ENCODE measurements at places on chromosomes 4 and X.

DNA sequence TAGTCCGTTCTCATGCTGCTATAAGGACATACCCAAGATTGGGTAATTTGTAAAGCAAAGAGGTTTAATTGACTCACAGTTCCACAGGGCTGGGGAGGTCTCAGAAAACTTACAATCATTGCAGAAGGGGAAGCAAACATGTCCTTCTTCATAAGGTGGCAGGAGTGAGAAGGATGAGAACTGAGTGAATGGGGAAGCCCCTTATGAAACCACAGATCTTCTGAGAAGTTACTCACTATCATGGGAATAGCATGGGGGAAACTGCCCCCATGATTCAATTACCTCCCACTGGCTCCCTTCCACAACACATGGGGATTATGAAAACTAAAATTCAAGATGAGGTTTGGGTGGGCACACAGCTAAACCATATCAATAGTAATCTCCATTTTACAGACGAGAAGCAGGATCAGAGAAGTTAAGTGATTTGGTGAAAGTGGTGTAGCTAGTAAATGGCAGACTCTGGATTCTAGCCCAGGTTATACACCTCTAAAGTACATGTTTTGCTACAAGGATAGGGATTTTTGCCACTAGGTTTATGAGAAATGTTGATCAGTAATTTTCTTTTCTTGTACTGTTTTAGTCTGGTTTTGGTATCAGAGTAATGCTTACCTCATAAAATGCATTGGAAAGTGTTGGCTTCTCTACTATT is 47.3 kb upstream of the C1GALT1C1 start:
- no peaks in the 10 kb centered on the region for H3K27me3 ChIP-seq
- no peak overlapping the region for H3K4me3 ChIP-seq
- no peaks in the 10 kb centered on the region for H3K36me3 ChIP-seq
- H3K4me1 ChIP-seq: no peaks in the 10 kb centered on the region

DNA sequence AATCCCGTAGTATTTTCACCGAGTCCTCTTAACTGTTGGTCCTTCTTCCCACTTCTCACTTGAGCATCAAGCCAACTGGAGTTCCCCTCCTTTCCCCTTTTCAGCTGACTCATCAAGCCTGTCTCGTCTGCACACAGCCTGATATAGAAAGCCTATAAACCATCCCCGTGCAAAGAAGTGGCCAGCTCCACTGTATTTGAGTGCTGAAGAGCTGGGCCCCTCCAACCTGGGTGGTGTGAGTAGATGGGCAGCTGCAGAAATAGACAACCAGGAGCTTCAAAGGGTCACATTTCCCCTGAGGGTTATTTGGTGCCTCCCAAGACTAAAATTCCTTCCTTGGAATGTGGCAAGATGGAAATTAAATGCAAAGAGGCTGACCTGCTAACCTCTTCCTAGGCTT is 199.7 kb downstream of the HS6ST2 start:
- DNase-seq: no peak
- no peaks in the 10 kb centered on the region for H3K27me3 ChIP-seq
- H3K27ac ChIP-seq: peak overlapping the region; percentile 78
- H3K4me3 ChIP-seq: peak overlapping the region; percentile 5

GRCh38 chr4:55169352-55169961 is 44.1 kb upstream of the KDR start:
- H3K4me3 ChIP-seq: peak overlapping the region; percentile 47
- peaks cover 33% of the 10 kb centered on the region for H3K4me1 ChIP-seq
- H3K27me3 ChIP-seq: no peaks in the 10 kb centered on the region
- no peak overlapping the region for H3K27ac ChIP-seq
- H3K36me3 ChIP-seq: peaks cover 9% of the 10 kb centered on the region

DNA sequence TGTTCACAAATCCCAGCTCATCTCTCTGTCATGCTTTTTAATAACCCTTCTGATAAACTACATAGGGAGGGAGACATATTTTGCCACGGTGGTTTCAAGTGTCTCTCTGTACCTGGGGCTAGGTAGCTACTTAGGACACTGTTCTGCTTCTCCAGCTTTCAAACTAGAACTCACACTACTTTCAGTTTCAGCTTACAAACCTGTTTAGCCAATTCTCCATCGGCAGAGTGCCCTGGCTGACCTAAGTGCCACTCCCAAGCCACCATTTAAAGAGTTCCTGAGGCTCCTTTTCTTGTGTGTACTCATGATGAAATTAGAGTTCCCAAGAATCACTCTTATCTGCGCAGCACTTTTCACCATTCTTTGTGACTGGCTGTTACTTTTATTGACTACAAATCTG is 899.2 kb downstream of the FAT4 start:
- no peak overlapping the region for H3K27ac ChIP-seq
- H3K36me3 ChIP-seq: no peaks in the 10 kb centered on the region
- no peak overlapping the region for H3K4me3 ChIP-seq
- H3K27me3 ChIP-seq: no peaks in the 10 kb centered on the region
- peaks cover 6% of the 10 kb centered on the region for H3K4me1 ChIP-seq

- no peaks in the 10 kb centered on the region for H3K27me3 ChIP-seq
- no peak overlapping the region for H3K27ac ChIP-seq
- no peak for DNase-seq
- H3K4me3 ChIP-seq: peak overlapping the region; percentile 97
- H3K4me1 ChIP-seq: peaks cover 58% of the 10 kb centered on the region
These were observed 55.0 kb upstream of the TADA2B start for GRCh38 chr4:6988016-6988715.

DNA sequence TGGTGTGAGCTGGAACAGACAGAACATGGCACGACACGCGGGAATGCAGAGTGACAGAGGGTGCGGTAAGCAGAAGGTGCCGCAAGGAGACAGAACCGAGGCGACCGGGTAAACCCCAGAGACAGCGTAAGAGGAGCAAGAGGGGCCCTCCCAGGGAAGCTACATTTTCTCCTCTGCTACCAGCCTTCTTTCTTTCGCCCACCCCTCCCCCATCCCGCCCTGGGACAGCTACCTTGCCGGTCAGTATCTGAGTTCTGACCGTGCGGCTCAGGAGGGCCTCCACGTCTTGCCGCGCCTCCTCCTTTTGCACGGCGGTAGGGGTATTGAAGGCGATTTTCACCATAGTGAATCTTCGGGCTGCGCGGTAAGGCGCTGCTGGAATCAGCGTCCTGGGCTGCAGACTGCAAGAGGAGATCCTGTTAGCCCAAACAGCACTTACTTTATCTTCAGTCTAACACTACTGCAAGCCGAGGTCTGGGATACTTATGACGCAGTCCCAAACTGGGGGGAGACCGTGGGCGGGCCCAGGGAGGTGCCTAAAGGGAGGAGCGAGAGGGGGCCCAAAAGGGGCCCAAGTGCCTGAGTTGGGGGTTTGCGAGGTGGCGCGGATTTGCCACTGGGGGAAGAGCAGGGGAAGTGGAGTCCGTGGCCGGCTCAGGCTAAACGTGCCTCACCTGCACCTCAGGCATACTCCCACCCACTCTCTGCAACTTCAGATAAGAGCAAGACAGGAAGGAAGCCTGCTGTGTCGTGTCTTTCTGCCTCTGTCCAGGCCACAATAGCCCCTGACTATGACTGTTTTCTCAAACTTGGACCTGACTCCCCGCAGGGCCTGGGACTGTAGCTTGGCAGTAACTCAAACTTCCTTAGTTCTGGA is at the start of gene ITM2A:
TSS of gene ITM2A (minus strand) at position 462 of the 877 bp plus-strand sequence. CDS start at position 343, 119 bp downstream.
- H3K4me1 ChIP-seq: peaks cover 11% of the 10 kb centered on the region
- H3K27me3 ChIP-seq: peaks cover 34% of the 10 kb centered on the region
- peak; percentile 2 for DNase-seq
- H3K4me3 ChIP-seq: peak within 1 kb of the TSS; percentile 82

GRCh38 chr4:105327222-105327621 is 146.6 kb downstream of the PPA2 start:
- H3K4me1 ChIP-seq: no peaks in the 10 kb centered on the region
- no peak for DNase-seq
- H3K27me3 ChIP-seq: no peaks in the 10 kb centered on the region
- peaks cover 3% of the 10 kb centered on the region for H3K36me3 ChIP-seq
- no peak overlapping the region for H3K4me3 ChIP-seq

DNA sequence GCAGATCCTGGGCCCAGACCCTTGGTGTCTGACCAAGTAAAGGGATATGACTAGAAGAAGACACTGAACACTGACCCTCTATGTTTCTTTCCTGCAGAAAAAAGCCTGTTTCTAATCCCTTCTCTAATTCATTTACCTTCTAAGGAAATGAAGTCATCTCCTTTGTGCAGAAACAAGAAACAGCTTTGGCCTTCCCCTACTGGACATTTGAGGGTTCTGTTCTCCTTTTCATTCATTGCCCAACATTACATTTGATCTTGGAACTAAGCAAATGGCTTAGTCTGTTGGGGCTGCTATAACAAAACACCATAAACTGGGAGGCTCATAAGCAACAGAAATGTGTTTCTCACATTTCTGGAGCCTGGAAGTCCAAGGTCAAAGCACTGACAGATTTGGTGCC is 20.0 kb downstream of the HCCS start:
- peaks cover 3% of the 10 kb centered on the region for H3K36me3 ChIP-seq
- DNase-seq: no peak
- no peaks in the 10 kb centered on the region for H3K27me3 ChIP-seq
- H3K4me1 ChIP-seq: peaks cover 7% of the 10 kb centered on the region
- H3K4me3 ChIP-seq: no peak overlapping the region

DNA sequence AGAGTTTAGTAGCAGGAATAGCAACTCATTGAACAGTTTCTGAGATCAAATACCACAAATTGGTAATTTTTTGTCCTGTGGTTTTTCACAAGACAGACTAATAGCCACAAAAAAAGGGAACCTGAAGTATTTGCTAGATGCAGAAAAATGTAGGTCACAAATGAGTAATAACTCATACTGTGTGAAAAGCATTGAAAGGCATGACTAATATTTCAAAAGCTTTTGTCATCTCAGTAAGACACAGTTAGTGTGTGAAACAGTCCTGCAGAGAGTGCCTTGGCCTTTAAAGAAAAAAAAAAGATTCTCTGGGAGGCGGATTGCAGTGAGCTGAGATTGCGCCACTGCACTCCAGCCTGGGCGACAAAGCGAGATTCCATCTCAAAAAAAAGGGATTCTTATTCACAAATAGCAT is 31.4 kb upstream of the SLC25A31 start:
- H3K4me1 ChIP-seq: peaks cover 4% of the 10 kb centered on the region
- H3K27ac ChIP-seq: no peak overlapping the region
- peaks cover 23% of the 10 kb centered on the region for H3K36me3 ChIP-seq
- DNase-seq: no peak

DNA sequence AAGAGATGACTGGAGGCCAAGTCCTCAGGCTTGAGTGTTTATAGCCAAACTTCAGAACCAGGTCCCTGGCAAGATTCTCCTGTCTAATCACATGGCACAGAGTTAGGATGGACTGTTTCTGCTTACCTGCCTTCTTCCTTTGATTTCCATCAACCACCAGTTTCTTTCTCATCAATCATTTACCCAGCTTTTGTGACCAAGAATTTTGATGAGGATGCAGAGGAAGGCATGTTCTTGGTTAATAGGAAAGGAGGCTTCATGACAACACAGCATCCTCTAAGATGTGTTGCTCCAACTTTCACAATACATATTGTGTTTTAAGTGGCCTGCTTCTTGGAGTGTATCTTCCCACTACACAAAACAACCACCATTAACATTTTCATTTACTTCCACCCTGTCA is 65.3 kb downstream of the NFKB1 start:
- H3K36me3 ChIP-seq: peaks cover 19% of the 10 kb centered on the region
- H3K27ac ChIP-seq: no peak overlapping the region
- H3K27me3 ChIP-seq: no peaks in the 10 kb centered on the region
- DNase-seq: no peak
- H3K4me3 ChIP-seq: no peak overlapping the region
- H3K4me1 ChIP-seq: no peaks in the 10 kb centered on the region
